ENCODE measurements at places on chromosomes 3 and 15.
A peak's percentile ranks its signal among the peaks of the same experiment; 100 is the strongest.

DNA sequence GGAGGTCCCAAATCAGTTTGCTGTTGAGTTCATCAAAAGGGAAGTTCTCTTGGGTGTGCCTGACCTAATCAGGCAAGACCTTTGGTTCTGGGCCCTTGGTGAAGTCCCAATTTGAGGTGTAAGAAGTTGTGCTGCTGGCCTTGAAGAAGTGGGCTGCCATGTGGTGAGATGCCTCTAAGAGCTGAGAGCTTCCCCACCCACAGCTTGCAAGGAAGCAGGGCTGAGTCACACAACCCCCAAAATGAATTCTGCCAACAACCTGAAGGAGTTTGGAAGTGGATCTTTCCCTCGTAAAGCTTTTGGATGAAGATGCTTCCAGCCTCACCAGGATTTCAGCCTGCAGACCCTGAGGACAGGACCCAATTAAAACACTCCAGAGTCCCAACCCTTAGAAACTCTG lies 129.3 kb upstream of the NSMCE3 start:
- DNase-seq = no peak

DNA sequence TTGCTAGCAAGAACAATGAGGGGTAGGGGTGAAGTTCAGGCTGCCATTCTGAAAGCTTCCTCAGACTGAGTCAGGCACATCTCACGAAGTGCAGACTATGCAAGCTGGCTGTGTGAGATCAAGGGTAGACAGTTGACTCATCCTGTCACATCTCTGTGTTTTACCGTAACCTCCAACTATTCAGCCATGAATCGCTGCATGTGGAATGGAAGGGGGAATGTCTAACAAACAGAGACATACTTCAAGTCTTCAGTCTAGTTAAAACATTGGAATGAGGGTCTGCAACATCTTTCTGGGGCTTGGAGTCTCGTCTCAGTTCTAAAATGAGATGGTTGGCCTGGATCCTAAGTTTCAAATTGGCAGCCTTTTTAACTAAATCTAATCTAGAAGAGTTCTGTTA lies 25.9 kb downstream of the AGTR1 start:
- peak; percentile 33 for DNase-seq

DNA sequence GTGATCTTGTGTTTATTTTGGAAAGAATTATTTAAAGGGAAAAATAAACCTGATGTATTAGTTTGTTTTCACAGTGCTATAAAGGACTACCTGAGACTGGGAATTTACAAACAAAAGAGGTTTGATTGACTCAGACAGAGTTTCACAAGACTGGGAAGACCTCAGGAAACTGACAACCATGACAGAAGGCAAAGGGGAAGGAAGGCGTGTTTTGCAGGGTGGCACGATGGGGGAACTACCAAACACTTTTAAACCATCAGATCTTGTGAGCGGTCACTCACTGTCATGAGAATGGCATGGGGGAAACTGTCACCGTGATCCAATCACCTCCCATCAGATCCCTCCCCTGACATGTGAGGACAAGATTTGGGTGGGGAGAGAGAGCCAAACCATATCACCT lies 87.0 kb downstream of the TP63 start:
- DNase-seq = no peak

GRCh38 chr3:125207949-125208568 lies 4.5 kb downstream of the SLC12A8 start:
- DNase-seq = no peak

DNA sequence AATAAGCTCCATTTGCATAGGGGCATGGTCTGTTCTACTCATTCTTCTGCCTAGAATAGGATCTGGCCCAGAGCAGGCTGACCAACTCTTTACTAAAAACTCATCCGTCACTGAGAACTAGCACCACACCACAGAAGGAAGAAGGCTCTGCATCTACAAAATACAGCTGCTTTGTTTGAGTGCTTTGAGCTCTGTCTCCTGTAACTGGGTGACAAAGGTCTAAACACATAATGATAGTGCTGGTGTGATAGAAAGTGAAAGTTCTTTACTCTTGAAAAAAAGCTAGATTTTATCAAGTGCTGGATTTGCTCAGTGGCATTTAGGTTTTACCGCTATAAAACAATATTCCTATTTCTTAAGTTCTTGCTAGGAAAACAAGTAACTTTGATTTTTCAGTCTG lies 140.7 kb downstream of the FHIT start:
- DNase-seq = no peak

- no peak for DNase-seq
These were observed 174.2 kb downstream of the NEK10 start for GRCh38 chr3:27194861-27195483.

GRCh38 chr3:18891641-18892040 lies 256.7 kb upstream of the KCNH8 start:
- DNase-seq = no peak

DNA sequence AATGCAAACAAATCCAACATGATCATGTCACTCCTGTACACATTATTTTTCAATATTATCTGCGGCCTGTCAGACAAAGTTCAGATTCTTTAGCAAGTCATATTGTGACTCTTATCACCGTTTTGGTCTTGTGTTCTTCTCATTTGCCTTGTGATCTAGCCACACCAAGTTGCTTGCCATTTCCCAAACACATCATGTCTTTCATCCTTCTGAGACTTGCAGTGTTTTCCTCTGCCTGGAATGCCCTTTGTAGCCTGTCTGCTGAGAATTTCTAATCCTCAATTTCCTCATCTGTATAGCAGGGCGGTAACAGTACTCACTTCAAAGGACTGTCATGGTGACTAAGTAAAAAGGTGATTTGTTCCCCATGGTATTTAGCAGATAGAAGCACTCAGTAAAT lies 135.0 kb downstream of the GREM1 start:
- no peak for DNase-seq

- no peak for DNase-seq
These were observed 1.4 kb downstream of the ACVR2B start for GRCh38 chr3:38454884-38455638.

DNA sequence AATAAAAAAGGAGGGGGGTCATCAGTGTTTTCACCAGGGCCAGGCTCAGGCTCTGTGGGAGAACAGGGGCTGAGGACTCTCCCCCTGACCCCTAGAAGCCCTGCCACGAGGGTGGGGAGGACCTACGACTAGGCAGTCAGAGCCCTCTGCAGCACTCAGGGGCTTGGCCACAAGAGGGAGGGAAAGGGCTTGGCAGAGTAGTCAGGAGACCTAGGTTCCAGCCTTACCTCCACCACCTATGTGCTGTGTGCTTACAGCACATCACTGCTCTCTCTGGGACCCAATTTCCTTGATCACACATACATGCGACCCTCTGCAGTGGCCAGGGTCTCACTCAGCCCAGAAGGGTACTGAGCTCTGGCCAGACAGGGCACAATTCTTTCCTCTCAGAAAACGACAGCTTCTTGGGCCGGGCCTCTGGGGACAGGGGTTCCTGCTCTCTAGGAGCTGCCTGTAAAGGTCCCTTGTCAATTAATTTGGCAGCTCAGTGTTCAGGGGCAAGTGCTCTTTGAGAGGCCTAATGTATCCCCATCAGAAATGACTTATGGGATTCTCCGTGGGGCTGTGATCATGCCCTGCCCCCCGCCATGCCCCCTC lies 16.4 kb upstream of the SKIC8 start:
- DNase-seq = no peak

DNA sequence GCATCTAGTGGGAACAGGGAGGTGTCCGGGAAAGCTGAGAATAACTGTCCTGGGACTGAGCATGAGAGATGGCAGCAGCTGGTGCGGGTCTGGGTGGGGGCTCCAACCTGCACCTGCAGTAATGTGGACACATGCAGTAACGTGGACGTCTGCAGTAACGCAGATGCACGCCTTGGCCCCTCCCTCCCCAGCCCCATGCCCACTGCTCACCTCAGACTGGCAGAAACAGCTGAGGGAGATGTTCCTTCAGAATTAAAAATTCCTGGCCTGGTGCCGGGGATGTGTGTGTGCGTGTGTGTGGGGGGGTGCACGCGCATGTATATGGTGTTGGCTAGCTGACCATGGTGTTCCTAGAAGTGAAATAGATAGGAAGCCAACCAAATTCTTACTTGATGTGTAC lies 86.7 kb upstream of the OXTR start:
- no peak for DNase-seq

DNA sequence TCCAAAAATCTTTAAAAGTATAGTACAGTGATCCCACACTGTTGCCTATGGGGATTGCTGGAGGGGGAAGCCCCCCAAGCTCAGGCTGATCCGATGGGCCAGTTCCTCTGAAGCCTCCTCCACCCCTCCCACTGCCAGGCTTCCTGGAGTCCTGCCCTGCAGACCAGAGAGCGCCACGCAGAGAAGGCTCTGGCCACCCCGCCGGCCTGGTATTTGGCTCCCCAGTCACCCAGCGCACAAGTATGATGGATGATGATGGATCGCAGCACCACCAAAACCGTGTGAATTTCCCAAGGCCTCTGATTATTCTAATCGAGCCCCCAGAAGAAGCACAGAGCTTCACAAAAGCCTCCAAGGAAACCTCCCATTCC lies 259.0 kb downstream of the MECOM start:
- no peak for DNase-seq

GRCh38 chr15:94235646-94236045 lies 4.3 kb downstream of the MCTP2 start:
- DNase-seq = no peak

DNA sequence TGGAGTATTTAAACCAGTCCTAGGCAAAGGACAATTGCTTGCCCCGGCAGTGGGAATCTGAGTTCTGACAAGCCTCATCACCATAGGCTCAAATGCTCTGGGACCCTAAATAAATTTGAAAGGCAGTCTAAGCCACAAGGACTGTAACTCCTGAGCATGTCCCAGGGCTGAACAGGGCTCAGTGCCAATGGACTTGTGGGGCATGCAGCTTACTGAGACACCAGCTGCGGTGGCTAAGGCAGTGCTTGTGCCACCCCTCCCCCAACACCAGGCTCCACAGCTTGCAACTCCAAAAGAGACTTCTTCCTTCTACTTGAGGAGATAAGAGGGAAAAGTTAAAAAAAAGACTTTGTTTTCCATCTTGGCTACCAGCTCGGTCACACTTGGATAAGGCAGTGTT lies 289.7 kb upstream of the DCBLD2 start:
- no peak for DNase-seq

DNA sequence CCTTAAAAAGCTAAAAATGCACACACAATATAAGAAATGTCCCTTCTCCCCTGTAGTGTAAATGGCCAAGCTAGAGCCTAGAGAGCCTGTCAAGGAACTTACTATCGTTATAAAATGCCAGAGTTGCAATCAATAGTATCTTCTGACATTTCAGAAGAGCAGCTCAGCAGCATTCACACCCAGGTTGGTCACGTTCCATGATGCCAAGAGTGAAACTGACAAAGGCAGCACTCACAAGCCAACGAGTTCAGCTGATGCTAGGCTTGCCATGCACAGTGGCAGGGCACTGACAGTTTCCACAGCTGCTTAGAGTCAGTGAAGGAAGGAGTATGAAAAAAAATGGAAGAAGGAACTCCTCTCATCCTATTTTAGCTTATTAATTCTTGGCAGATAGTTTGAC lies 331.4 kb upstream of the CCDC54 start:
- DNase-seq = no peak

DNA sequence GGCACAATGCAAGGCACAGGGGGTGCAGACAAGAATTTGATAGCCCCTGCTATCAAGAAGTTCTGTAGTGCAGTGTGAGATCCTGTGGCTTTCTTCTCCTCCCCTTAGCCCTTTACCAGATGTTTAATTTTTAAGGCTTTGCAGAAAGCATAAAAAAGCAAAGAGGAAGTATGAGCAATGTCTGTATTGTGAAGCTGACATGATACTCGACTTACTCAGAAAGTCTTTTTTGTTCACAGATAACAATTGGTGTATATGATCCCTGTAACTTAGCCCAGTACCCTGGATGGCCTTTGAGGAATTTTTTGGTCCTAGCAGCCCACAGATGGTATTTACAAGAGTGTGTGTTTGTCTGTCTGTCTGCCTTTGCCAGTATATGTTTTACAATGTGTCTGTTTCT lies 58.9 kb downstream of the ATG7 start:
- DNase-seq = no peak

- no peak for DNase-seq
These were observed 836.1 kb downstream of the NAALADL2 start for GRCh38 chr3:175695251-175695650.

GRCh38 chr15:45456212-45457106 lies 66.1 kb downstream of the SLC30A4 start:
- peak; percentile 97 for DNase-seq

DNA sequence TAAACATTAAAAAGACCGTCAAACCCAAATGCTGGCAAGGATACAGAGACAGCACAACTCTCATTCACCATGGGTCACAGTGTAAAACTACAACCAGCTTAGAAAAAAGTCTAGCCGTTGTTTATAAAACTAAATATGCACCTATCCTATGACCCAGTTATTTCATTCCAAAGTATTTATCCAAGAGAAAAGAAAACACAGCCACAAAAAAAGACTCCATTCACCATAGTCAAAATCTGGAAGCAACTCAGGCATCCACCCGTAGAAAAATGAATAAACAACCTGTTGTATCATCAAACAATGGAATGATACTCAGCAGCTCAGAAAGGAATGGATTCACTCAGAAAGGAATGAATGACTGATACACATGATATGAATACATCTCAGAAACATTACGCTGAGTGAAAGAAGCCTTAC lies 28.6 kb downstream of the PLD1 start:
- no peak for DNase-seq

DNA sequence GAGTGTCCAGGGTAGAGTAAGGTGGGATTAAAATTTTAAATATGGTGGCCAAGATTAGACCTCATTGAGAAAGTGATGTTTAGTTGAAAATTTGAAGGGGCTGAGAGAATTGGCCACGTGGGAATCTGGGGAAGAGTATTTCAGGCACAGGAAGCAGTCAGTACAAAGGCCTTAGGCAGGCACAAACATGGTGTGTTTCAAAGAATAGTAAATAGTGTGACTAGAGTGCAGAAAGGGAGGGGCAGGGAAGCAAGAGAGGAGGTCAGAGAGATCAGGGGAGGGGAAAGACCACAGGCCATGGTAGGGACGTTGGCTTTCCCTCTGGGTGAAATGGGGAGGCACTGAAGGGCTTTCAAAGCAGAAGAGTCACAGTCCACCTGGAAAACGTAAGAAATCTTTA lies 36.6 kb upstream of the POMGNT2 start:
- no peak for DNase-seq

DNA sequence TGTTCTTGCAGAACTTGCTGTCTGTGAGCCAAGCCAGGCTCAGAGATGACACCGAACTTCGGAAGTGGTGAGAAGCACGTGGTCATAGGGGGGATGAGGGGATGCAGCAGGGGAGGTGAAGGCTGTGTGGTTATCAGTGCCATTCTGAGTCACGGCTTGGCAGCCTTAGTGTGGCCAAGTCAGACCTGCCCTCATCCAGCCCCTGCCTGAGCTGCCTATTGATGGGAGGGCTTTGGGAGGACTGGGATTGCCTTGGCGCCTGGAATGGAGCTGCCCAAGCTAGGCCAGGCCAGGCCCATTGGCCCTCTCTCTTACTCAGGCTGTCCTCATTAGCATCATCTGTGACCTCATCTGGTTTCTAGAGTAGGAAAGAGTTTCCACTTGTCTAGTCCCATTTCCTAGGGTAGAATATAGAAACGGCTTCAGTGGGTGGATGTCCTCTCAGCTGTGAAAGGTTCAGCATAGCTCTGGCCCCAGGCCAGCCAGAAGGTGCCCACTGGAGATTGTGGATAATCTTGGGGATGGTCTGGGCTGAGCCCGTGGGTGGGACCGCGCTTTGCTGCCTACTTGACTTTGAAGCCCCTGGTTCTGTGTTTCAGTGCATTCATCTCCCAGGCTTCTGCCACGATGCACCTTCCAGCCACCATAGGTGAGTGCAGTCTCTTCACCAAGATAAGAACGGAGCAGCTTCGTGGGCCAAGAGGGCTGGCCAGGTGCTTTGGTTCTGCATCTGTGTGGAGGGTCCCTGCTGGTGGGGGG lies 7.2 kb downstream of the FAH start:
- DNase-seq = no peak

GRCh38 chr15:49471733-49472132 lies 48.7 kb downstream of the FGF7 start:
- DNase-seq = no peak

- DNase-seq = no peak
These were observed 155.8 kb upstream of the ATP11B start for GRCh38 chr3:182637350-182638110.
